ENCODE measurements at places on chromosomes 1 and 21.

DNA sequence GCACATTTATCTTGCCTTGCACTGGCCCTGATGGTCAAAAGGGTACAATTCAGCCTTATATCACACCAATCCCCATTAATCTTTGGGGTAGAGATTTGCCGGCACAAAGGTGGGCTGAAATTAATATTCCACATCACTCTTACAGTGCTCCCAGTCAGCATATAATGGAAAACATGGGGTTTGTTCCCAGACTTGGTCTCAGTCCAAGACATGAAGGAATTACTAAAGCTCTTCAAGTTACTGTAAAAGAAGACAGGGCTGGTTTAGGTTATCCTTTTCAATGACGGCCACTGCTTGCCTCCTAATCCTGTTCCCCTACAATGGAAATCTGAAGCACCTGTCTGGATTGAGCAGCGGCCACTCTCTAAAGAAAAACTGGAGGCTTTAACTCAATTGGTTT is 160.7 kb downstream of the IER5 start:
- DNase-seq = no peak

DNA sequence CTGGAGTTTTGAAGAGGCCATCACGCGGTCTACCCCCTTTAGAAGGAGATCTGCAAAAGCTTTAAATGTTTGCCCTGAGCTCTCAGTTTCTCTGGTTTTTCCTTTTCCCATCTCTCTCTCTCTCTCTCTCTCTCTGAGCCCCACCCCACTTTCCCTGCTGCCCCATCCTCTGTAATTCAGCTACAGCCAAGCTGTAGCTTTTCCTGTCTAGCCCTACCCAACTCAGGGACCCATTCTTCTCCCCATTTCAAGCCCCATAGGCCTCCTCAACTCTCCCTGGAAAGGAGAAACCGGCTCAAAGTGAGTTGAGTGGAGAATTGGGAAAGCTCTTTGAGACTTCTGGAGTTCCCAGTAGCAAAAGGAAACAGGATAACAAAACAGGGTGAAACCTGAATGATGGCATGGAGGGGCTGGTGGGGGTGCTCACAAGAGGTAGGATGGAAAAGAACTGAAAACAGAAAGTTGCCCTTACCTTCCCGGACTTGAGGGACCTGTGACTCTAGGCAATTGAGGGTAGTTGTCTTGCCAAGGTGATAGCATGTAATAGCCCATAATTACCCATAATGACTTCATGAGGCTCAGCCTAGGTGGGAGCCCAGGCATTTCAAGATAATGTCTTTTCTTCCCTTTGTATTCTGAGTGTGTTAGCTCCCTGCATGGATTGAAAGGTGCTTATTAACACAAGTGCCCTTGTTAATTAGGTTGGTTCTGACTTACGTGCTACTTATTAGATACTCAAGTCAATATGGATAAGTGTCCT is 84.9 kb downstream of the SLC16A1 start:
- DNase-seq = no peak

DNA sequence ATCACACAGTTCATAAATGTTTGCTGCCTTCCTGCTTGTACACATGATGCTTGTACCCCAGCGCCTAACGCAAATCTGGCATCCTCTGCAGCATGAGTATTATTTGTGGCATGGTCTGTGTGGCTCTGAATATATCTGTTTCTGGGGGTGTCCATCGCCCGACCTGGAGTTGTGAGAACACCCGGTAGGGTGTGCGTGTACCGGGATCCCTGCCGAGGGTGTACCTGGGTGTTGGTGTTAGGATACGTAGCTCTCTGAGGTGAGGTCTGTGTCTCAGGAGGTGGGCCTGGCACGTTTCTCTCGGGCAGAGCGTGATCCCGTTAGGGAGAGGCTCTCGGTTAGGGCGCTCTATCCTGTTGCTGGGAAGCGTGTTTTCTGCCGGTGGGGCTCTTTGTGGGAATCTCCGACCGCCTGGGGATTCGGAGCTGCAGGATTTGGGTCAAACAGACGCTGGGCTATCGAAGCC is 10.4 kb upstream of the CDC20 start:
- no peak for DNase-seq

- DNase-seq = no peak
Measured at GRCh38 chr1:23984417-23985186, 4.5 kb upstream of the SRSF10 start.

- no peak for DNase-seq
Measured at GRCh38 chr1:218536296-218536986, 191.3 kb downstream of the TGFB2 start.

DNA sequence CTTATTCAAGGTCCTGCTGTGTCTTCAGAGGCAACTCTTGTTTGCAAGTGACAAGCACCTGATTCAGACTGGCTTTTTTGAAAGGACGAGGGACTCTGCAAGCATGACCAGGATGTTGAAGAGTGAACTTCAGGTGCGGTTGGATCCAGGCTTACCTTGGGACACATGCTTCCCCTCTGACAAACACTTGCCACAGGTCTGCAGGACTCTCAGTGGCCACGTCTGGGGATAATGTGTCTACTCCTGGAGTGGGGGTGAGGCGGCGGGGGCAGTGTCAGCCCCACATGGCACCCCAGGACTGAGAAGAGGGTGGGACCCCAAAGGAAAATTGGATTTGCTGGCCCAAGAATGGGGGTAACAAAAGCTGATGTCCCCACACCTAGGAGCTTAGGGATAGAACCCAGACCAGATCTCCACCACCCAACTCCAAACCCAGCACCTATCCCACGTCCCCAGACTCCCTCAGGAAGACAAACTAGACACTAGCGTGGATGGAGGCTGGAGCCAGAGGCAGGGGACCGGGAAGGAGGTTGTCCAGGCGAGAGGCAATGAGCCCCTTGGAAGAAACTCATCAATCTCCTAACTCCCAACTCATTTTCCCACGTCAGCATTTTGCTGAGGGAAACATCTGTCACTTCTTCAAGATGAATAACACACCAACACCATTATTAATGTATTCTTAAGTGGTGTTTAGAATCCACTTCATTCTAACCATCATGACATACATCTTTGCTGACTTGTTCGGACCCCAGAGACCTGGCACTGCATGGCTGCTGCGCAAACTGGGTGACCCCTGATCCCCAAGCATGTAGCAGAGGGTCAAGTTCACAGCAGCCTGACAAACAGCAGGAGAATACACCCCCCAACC is 32.0 kb upstream of the LAPTM5 start:
- no peak for DNase-seq

GRCh38 chr1:243849421-243850201 is 432 bp downstream of the AKT3 start:
- DNase-seq = no peak

GRCh38 chr1:147214842-147215539 is 10.1 kb downstream of the FMO5 start:
- no peak for DNase-seq

GRCh38 chr1:245292553-245292952 is 137.8 kb downstream of the KIF26B start:
- no peak for DNase-seq

DNA sequence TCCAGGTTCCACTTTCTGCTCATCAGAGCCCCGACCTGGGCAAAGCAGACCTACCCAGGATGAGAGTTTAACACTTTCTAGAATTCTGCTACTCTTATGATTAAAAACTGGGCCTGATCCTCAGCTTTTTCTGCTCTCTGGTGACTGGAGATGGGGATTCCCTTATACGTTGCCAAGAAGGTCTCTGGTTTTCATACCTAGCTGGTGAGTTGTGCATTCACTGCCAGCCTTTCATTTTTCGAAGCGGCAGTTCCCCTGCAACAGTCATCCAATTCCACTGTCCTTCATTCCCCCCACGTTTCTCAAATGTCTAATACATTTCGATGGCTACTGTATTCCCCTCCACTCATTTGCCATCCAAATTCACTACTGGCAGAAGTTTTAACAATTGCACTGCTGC is 135.3 kb downstream of the ADSS2 start:
- DNase-seq = no peak

DNA sequence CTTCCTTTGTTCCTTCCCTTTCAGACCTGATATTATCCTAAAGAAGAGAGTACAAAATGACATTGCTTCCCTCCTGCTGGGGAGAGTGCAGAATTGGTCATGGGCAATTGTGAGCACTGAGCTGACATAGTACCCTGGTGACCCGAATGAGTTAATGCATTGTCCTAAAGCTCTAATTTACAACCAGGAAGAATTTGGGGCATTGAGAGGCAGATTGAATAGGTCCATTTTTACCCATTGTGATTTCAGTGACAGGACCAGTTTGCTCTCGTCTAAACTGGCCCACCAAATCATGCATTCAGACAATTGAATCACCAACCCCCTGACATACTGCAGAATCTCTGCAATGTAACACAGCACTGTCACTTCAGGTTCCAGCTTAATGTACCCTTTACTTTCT is 497.4 kb downstream of the DPYD start:
- DNase-seq = no peak

- no peak for DNase-seq
Measured at GRCh38 chr1:185921636-185922035, 187.4 kb downstream of the HMCN1 start.

GRCh38 chr1:224623743-224624333 is 7.7 kb downstream of the CNIH3 start:
- DNase-seq = peak; percentile 74

DNA sequence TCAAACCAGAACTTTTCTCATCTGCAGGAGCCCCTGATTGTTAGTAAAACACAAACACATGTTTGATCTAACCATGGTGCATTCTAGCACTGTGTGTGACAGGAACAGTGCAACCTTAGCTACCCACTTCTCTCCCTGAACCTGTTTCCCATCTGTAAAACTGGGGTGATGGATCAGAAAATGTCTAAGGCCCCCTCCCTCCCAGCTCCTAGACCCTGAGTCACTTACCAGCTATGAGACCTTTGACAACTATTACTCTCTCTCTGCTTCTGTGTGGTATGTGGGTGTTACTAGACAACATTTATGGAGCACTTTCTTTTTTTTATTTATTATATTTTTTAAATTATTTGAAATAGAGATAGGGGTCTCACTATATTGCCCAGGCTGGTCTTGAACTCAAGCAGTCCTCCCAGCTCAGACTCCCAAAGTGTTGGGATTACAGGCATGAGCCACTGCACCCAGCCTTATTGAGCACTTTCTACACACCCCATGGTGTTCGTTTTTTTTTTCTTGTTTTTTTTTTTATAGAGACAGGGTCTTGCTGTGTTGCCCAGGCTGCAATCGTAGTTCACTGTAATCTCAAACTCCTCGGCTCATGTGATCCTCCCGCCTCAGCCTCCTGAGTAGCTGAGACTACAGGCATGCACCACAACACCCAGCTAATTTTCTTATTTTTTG is 2.6 kb downstream of the INPP5B start:
- DNase-seq = no peak

GRCh38 chr1:4652631-4653327 is 1.6 kb upstream of the AJAP1 start:
- no peak for DNase-seq

GRCh38 chr1:66262208-66262963 is 271.6 kb upstream of the SGIP1 start:
- DNase-seq = no peak

DNA sequence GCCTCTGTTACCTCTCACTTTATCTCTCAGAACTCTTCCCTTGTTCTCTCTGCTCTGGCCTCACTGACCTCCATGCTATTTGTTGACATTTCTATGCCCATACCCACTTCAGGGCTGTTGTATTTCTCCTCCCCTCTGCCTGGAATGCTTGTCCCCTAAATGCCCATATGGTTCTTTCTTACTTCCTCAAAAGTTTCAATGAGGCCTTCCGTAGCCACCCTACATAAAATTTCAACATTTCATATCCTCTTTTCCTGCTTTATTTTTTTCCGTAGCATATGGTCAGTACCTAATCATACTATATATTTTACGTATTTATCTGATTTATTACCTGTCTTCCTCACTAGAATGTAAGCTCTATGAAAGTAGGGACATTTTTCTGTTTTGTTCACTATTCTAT is 47.1 kb upstream of the ZYG11A start:
- DNase-seq = no peak

DNA sequence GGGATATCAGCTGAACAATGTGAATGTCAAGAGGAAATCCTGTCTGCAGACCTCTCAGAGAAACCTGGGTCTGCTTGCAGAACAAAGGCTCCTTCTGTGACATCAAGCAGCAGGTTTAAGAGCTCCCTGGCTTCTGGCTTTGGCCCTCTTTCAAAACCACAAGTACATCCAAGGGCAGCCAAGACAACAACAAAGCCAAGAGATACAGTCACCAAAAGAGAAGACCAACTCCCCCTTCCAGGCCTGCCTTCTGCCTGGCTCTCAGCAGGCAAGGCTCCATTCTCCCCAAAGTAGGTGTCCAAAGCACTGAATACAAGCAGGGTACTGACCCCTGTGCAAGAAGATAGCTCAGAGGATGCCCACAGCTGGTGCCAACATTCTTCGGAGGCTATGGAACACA is 11.5 kb downstream of the BCAR3 start:
- no peak for DNase-seq

DNA sequence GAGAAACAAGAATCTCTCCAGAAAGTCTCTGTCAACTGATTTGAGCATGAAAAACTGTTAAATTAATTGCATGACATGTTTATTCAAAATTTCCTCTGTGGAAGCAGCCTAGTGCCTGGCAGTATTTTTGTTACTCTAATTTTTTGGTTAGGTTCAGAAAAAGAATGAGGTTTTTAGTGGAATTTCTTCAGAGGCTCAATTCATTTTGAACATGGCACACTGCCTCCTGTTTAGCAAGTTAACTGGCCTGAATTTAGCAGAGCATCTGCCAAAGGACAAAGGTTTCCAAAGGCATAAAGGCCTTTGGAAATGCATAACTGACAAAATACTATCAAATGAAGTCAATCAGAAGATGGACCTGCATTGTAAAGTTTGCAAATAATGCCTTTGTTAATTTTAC is 1326.5 kb downstream of the PLA2G4A start:
- no peak for DNase-seq

GRCh38 chr1:33030575-33030974 is 6.1 kb downstream of the AK2 start:
- DNase-seq = no peak

DNA sequence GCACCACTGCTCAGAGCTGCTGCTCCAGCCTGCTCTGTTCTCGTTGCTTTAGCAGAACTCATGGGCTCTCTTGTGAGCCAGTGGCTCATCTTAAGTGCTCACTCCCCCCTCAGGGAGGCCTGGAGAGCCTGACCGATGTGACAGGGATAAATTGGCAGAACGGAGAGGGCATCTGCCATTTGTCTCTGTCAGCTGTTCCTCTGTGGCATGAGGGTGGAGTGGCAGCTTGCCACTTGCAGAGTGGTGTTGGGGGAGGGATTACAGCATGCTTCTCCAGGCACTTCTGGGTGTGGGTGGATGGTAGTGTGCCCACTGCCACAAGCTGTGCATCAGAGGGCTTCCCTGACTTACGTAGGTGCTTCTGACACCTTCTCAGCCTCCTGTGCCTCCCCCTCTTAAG is 229.5 kb downstream of the PAPPA2 start:
- DNase-seq = no peak

DNA sequence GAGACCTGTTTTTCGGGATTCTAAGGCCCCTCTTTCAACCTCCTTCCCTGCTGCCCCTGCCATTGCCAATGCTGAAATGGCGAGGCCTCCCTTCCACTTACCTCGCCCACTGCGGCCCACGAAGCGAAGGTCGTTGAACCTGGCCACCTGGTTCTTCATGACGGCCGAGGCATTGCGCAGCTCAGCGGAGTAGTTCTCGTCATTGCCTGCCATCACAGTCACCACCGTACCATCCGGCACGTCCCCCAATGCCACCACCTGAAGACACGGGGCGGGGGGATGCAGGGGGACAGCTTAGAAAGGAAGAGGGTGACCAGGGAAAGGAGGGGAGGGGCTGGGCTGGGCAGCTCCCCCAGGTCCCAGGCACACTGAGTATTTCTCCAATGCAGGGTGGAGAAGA is 2.6 kb downstream of the RUNX3 start:
- DNase-seq = no peak

GRCh38 chr1:12340544-12340930 is 110.7 kb downstream of the VPS13D start:
- DNase-seq = no peak

Data from AG04450 (cell line).